Stimulated activated effector memory CD8-positive, alpha-beta T cell treated with anti-CD3 and anti-CD28 coated beads, Interleukin-12 subunit alpha, Interleukin-12 subunit beta, amount 100 ng/mL, for 72 hours (primary cell): ENCODE measurements at places on chromosomes 3 and 15.

DNA sequence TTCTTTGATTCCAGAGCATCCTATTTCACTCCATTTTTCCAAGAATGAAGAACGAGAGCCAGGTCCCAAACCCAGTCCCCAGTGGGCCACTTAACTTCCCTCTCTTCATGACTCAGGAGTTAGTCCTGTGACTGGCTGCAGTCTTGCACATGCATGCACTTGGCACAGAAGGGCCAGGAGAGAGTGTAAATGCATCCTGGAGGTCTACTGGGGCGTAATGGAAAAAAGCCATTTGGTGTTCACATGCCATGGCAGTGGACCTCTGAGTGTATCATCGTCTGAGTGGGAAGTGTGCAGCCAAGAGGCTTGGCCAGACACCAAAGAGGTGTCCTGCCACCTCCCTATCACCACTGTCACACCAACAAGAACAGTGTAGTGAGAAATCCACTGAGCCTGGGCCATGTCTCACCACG, 15.1 kb upstream of the RFTN1 start:
- no peak for DNase-seq

GRCh38 chr3:101994386-101994785, 145.1 kb downstream of the NFKBIZ start:
- DNase-seq: no peak

DNA sequence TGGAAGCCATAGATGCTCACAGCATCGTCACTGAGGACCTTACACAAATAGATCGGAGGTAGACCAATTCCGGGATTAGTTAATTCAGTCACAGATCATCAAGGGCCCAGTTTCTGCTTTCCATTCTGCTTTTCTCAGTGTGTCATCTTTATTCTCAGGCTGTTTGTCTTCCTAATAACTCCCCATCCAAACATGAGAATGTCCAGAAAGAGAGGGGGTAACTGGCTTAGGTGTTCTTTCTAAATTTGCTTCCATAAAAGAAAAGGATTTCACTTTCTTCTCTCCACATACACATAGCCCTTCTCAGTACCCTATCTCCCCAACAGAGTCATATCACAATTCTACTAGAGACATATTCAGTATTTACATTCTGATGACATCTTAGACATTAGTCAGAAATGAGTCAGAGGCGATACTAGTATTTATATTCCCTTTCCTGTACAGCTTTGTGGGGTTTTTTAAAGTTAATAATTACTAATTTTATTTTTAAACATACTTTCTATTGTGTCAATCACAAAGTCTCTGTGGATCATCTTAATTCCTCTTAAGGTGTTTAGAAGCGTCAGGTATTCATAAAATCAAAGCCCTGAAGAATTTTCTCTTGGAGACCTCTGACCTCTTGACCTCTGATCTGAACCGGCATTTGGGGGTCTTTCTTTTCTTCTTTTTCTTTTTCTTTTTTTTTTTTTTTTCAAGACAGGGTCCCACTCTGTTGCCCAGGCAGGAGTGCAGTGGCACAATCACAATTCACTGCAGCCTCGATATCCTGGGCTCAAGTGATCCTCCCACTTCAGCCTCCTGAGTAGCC, 24.3 kb upstream of the IL12A start:
- no peak for DNase-seq

DNA sequence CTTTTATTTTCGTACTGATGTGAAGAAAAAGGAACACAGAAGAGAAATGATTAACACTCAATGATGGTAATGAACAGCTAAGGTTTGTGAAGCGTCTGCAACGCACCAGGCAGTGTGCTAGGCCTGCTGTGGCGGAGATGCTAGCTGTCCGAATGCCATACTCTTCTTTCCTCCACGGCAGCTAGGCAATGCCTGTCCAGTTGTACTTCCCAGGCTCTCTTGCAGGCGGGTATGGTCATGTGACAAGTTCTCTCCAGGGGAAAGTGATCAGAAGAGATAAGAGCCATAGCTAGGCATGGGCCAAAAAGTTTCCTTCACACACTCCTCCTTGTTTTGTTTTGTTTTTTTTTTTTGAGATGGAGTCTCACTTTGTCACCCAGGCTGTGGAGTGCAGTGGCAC, 6.7 kb downstream of the TADA3 start:
- DNase-seq: no peak

DNA sequence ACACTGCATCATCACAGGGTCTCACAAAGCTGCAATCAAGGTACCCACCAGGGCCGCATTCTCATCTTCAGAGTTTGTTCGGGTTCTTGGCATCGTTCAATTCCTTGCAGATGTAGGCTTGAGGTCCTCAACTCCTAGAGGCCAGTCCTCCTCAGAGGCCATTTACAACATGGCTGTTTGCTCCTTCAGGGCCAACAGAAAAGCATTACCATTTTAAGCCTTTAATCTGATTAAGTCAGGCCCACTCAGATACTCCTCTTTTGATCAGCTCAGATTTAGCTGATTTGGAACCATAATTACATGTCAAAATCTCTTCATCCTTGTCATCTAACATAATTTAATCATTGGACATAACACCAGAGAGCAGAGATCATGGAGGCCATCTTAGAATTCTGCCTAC, 55.4 kb downstream of the BFSP2 start:
- DNase-seq: no peak

DNA sequence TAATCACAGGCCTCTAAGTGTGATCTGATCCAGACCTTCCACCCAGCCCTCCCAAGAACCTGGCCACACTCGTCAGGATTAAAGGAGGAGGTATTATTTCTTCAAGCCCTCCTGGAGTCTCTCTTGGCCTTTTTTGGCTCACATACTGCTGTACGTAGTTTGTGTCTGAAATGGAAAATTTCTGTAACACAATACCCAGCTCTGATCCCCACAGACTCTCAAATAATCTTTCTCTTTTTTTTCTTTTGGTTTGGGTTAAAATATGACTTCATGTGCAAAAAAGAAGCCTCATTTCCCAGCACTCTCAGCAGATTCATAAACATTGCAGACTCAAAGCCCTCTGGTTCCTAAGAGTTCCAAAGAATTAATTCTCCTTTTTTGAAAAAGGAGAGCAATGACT, 96.5 kb upstream of the PHLDB2 start:
- DNase-seq: no peak

DNA sequence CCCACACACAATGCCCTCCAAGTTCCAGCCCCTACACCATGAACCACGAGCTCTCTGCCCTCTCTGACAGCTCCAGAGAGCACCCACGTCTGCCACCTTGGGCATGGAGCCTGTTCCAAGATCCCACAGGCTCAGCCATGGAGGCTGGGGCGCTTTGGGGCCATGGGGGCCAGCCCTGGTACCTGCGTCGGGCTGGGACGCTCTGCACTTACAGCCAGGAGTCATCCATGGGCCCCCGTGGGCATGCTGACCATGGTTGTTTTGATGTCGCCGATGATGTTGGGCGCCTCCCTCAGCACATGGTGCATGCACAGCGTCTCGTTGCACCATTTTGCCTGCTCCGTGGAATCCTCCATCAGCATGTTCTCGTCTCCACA, 51.9 kb upstream of the UBE2Q2 start:
- DNase-seq: no peak

- DNase-seq: no peak
Observed at GRCh38 chr3:124619887-124620599, 110.2 kb upstream of the UMPS start.

GRCh38 chr3:191198932-191199331, at the start of gene OSTN:
Gene OSTN, plus strand, starts transcription at chr3:191199241. Its CDS starts 13,292 bp downstream, at chr3:191212533.
- no peak for DNase-seq

- no peak for DNase-seq
Observed at GRCh38 chr3:112469671-112470070, 29.6 kb downstream of the BTLA start.

DNA sequence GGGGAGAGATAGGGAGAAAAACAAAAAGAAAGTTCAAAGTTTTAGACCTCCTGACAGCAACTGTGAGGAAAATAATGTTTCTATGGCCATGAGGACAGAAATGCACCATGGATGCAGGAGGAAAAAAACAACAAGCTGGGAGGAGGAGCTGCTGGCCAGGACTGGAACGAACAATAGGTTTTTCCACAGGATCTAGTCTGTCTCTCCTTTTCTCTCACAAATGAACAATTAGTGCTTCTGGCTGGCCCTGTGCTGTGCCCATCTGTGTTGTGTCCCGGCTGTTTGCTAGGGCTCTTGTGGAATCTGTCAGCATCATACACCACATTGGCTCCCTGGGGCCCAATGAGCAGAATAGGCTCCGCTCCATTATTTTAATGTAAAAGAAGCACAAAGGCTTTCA, 15.2 kb downstream of the GK5 start:
- no peak for DNase-seq

GRCh38 chr3:148991219-148992026, at the start of gene GYG1:
Gene GYG1, plus strand, starts transcription at chr3:148991540. Its CDS starts 101 bp downstream, at chr3:148991641.
- peak; percentile 88 for DNase-seq

DNA sequence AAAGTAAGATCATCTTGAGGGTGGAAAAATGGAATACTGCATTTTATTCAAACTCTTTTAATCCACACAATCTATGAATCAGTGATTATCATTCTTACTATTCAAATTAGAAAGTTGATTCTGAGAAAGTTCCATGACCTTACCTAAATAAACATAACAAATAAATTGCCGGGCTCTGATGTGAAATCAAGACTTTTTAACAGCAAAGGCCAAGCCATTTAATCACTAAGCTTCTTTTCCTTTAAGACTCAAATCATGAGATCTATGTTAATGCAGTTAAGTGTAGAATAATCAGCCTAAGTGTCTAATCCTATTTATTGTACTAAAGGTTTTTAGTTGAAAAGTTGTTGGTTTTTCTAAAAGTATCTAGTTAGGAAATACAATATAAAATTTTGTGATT, 857.0 kb downstream of the SI start:
- DNase-seq: no peak

DNA sequence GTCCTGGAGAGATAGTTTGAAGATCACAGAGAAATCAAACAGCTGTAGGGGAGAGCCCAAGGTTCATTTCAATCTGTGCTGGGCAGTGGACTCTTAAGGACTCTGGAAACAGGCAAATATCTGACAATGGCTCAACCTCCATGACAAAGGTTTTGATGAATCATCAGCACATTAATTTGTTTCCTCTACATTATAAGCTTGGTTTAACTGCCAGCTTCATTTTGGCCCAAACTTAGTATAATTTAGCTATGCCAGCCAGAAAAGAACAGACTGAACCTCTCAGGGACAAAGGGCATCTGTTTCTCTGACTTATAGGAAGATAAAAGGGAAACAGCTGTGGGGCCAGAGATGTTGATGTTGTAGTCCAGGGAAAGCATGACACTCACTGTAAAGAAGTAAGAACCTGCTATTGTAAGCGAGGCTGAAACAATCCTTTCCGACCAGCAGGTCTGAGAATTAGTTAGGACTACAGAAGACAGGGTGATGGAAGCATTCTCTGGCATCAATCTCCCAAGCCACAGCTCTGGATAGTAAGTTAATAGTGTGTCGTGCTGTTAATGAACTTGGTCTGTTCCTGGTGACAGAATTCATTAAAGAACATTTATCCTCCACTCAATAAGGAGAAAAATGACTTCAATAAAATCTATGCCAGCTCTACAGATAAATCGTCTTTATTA, 110.1 kb downstream of the KCNMB2 start:
- no peak for DNase-seq

DNA sequence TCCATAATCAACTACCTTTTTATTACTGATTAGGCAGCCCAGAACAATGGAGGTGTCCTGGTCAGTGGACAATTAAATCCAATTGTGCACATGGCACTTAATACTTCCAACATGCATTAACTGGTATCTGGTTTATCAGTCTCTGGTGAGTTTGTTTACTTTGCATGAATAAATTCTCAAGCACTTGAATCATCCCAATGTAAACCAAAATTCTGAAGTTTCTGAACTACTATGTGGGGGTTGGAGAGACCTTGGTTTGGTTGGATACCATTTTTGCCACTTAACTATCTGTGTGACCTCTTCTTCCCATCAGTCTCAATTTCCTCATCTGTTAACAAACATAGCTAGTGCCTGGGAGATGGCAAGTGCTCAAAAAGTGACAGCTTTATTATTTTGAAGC, 70.5 kb upstream of the MAP4 start:
- no peak for DNase-seq

DNA sequence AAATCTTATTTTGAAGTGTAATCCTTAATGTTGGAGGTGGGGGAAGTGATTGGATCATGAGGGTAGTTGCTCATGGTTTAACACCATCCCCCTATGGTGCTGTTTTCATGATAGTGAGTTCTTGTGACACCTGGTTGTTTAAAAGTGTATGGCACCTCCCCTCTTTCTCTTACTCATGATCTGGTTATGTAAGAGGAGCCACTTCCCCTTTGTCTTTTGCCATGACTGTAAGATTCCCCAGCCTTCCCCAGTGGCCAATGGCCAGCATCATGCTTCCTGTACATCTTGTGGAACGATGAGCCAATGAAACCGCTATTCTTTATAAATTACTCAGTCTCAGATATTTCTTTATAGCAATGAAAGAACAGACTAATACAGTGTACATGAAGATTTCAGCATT, 39.8 kb upstream of the GMNC start:
- no peak for DNase-seq

- DNase-seq: no peak
Observed at GRCh38 chr3:190101320-190102011, 19.2 kb downstream of the P3H2 start.

- no peak for DNase-seq
Observed at GRCh38 chr15:50624616-50625168, 61.9 kb downstream of the TRPM7 start.

DNA sequence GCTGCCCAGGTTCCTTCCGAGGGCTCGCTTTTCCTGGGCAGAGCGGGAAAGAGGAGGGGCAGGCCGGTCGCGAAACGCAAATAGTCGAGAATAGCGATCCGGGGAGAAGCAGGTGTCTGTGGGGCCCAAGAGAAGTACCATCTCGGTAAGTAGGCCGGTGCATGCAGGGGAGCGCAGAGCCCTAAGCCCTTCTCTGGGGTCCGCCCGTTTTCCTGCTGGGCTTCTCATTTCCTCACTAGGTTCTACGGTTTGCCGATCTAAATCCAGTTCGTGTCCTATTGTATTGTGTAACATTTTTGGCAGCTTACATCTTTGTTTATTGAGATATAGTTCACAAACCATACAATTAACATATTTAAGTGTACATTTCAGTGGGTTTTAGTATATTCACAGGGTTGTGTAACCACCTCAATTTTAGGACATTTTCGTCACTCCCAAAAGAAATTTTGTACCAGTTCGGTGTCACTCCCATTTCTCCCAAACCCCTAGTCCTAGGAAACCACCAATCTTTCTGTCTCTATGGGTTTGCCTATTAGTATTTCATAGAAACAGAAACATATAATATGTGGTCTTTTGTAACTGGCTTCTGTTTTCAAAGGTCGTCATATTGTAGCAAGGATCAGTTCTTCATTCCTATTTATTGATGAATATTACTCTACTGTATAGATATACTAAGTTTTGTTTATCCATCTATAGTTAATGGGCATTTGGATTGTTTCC, 6.8 kb upstream of the TRIM69 start:
- no peak for DNase-seq

- DNase-seq: no peak
Observed at GRCh38 chr3:156587760-156588069, 32.8 kb upstream of the SSR3 start.

DNA sequence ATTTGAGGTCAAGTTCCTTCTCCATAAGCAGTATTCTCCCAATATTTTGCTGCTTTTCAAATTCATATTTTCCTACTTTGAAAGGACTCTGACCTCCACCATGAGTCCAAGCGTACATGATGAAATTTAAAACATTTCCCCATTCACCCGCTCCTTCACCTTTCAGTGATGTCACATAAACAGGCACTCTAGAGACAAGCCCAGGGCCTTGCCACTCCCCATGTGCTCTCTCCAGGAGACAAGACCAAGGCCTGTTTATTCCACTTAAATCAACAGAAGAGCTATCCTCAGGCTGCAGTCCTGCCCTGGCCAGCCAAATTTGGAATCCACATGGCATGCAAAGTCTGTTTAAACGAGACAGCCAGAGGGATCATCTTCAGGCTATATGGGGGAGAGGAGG, 161.5 kb downstream of the ARRDC4 start:
- DNase-seq: no peak
